ENCODE measurements at places on chromosomes 16 and 17.

DNA sequence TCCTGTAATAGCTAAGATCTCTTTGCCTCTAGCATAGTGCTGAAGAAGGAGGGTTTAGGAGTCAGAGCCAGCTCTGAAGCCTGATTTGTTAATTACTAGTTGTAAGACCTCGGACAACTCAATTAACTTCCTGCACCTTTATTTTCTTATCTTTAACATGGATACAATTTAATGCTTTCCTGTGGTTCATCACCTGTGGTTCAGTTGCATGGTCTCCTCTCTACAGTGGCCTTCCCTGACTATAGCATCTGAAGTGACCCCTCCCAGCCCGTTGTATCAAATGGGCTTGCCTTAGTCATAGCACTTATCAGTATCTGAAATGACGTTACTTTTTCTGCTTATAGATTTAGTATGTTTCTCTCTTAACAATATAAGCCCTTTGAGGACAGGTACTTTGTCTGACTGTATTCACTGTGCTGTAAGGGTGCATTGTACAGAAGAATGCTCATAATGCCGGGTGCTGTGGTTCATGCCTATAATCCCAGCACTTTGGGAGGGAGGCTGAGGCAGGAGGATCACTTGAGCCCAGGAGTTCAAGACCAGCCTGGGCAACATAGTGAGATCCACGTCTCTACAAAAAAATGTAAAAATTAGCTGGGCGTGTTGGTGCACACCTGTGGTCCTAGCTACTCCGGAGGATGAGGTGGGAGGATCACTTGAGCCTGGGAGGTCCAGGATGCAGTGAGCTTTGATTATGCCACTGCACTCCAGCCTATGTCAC, 2.6 kb upstream of the NDE1 start:
- no peak for DNase-seq

DNA sequence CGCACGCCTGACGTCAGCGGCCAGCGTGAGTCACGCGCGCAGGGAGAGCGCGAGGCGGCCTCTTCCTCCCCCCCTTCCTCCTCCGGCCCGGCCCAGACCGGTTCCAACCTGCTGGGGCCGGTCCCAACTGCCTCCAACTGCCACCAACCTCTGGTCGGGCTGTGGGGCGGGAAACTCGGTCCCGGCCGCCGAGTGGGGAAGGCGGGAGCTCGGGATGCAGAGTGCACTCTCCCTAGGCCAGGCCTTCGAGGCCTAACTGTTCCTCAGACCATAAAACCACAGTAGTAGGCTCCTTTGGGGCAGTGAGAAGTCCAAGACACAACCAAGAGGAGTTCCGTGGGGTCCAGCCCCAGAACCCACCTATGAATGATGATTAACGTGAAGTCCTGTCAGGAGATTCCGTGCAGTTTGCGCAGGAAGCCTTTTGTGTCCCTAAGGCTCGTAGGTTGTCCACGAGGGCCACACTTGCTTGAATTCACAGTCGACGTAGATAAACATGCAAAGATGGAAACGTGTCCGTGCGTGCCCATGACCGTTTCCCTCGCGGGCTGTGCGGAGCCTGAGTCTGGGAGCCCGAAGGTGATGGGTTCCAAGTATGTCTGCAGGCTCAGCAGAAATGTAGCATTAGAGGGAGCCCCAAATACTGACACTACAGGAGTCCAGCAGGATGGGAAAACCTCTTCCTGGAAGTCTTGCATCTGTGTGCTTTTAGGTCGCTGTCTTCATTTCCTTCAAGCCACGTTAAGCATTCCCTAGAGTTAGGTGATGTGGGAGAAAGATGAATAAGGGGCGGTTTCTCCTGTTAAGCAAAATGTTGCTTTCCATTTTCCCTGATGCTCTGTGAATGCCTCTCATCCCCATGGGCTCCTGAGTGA, 647 bp downstream of the UNK start:
- DNase-seq = no peak

- no peak for DNase-seq
Measured at GRCh38 chr17:73870068-73870467, 225.8 kb upstream of the SDK2 start.

GRCh38 chr17:80097127-80097621, 4.2 kb upstream of the GAA start:
- DNase-seq = no peak

DNA sequence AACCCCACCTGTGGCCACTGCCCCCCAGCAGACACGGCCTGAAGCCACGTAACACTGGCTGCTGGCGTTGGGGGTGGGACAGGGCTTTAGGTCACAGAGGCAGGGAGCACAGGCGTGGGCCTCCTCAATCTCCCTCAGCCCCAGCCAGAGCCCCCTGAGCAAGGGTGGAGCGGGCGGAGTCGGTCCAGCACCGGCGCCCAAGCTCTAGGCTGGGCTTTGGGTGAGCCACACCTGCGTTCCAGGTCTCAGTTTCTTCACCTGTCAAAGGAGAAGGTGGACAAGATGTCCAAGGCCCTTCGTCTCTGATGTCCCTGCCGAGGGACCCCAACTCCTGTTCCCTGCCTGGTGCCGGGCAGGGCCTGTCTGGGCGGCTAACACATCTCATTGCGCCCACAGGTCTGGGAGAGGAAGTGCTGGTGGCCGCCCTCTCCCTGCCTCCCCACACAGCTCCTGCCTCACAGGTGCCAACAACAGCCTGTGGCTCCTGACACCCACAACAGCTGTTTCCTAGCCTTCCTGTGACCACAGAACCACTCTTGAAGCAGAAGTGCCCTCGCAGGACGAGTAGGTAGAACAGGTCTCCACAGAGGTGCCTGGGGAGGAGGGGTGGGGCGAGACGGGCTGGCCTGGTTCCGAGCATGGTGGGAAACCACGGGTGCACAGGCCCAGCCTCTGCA, 12.0 kb downstream of the FAM83G start:
- DNase-seq = no peak

- DNase-seq = no peak
Measured at GRCh38 chr17:50480854-50481490, 2.3 kb downstream of the RSAD1 start.

- no peak for DNase-seq
Measured at GRCh38 chr17:75205793-75206163, 299 bp downstream of the NUP85 start.

GRCh38 chr17:37146086-37147064, 197.6 kb downstream of the AATF start:
- DNase-seq = no peak
